HEK293T (cell line): ENCODE measurements at places on chromosomes 11 and 22.

- DNase-seq, result no peak
These were observed 53.2 kb upstream of the SHANK2 start for GRCh38 chr11:71305451-71306125.

- no peak for DNase-seq
These were observed 75.8 kb downstream of the CD44 start for GRCh38 chr11:35214792-35215193.

DNA sequence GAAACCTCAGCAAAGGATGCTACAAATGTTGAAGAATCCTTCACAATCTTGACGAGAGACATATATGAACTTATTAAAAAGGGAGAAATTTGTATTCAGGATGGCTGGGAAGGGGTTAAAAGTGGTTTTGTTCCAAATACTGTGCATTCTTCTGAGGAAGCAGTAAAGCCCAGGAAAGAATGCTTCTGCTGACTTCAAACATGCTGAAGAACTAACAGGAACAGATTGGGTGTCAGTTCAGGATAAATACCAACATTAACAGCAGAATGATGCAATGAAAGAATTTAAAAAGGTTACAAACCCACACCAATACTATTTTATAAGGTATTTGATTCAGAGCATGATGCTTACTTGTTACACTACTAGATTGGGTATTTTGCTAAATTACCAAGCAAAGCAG is 33.9 kb downstream of the RAB39A start:
- DNase-seq, result no peak

DNA sequence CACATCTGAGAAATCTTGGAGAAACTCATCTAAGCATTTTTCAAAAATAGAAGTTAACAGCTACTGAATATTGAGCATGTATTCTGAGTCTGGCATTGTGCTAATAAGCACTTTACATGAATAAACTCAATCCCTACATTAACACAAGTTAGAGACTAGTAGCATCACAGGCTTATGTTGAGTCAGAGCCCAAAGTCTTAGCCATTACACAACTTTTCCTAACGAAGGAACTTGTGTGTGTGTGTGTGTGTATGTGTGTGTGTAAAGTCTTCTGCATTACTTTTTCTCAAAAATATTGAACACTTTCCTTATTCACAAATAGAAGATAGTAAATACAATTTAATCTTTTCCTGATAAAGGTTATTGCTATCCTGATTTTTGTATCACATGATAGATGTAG is 8.7 kb upstream of the CLPB start:
- no peak for DNase-seq

DNA sequence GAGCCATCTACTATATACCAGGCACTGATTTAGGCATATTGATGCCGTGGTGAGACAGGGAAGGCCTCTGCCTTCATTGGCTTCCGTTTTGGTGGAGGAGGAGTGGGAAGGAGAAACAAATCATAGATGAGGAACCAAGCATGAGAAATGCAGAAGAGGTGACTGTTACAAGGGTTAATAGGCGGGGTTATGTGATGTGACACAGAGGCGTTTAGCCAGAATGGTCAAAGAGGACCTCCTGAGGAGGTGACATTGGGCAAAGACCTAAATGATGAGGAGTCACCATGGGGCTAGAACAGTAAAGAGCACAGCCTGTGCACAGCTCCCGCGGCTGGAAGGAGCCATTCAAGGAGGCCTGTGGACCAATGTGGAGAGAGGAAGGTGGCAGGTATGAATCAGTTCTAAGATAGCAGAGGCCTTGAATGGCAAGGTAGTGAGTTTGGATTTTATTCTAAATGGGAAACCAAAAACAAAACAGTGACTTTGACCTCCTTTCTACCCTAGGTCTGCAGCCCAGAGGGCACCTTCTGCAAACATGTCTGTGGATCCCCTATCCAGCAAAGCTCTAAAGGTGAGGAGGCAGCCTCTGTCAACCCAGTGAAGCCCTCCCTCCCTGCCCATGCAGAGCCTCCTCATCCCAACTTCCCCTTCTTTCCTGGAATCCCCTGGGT is 11.7 kb downstream of the MAFF start:
- DNase-seq, result no peak

DNA sequence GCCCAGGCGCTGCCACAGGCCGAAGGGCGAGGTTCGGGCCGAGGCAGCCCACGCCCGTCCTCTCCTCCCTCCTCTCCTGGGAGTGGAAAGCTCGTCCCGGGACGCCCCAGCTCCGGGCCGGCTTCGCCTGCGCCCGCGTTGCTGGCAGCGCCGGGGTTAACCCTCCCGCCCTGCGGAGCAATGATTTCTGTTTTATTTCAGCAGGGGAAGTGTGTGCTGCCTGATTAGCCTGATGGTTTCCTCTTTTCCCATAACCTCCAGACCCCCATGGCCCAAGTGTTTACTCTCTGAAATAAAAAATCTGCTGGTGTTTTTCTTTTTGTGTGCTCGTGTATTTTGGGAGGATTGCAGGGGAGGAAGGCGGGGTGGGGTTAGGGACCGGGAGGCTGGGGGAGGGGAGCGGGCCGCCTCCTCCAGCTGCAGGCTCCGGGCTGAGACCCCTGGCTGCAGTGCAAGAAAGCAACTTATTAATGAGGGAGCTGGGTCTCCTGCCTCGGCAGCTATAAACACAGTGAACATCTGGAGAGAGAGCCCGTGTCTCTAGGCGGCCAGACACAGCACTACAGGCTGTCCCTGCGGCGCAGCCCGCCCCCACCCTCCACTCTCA is 38.6 kb downstream of the ETS1 start:
- DNase-seq, result no peak

- DNase-seq, result no peak
These were observed 45.3 kb downstream of the PAK1 start for GRCh38 chr11:77428598-77428997.

DNA sequence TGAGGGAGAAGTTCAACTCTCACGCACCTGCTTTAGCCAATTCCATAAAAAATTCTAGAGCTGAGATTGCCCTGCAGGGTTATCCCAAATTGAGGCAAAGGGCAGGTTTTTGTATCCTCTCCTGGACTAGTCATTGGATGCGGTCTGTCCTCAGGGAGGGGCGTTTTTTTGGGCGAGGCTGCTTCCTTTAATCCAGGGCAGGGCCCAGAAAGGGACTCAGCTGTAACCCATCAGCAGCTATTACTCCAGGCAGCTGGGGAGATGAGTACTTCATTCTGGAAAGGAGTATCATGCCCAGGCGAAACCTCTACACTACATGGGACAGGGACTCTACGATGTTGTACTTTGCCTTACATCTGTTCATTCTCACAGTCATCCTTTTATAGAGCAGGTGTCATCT is 103.3 kb downstream of the SCN3B start:
- DNase-seq, result no peak

- no peak for DNase-seq
These were observed 14.1 kb downstream of the PATZ1 start for GRCh38 chr22:31332010-31332409.

- no peak for DNase-seq
These were observed 10.0 kb downstream of the SMIM38 start for GRCh38 chr11:69165775-69166174.

- DNase-seq, result no peak
These were observed 145.1 kb downstream of the SWAP70 start for GRCh38 chr11:9808943-9809342.
